ENCODE measurements at places on chromosomes 1 and 21.

DNA sequence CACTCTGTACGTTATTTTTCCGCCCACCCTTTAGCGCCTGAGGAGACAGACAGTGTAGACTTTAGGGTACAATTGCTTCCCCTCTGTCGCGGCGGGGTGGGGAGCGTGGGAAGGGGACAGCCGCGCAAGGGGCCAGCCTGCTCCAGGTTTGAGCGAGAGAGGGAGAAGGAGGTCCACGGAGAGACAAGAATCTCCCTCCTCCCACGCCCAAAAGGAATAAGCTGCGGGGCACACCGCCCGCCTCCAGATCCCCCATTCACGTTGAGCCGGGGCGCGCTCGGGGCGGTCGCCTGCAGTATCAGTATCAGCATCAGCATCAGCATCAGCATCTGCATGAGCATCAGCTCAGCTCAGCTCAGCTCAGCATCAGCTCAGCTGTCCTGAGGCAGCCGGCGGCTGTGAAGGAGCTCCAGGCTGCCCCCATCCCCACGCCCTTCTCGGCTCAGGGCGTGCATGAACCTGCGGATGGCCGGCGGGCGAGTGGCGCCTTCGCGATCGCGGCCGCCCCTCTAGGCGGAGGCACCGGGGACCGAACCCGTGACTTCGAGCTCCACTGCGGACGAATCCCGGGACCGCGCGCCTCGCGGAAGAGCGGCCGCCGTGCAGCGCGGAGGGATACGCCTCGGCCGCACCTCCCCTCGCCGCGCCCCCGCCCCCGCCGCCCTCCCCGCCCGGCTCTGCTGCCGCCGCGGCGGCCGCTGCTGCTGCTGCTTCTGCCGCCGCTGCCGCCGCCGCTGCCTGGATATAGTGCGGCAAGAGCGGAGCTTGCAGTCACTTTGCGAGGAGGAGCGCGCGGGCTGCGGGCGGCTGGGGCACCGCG, at the start of gene NCAM2:
Gene NCAM2, plus strand, starts transcription at position 774 of the 820 bp plus-strand sequence.
- DNase-seq = peak; percentile 36

DNA sequence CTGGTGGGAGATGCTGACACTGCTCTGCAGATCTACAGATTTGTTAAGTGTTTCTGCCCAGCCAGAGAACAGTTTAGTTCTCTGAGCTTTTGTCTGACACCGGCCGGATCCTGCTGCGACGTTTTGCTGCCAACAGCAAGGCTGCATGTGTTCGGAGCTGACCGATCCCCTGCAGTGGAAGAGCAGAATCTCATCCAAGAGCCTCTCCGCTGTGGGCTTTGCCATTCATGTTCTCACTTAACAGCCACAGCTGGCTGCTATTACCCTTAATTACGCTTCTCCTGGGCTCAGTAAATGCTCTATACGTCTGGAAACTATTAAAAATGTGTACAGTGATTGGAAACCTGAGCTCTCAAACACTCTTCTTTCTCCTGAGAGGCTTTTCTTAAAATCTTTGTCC, 105.3 kb downstream of the BCAR3 start:
- DNase-seq = peak; percentile 29

DNA sequence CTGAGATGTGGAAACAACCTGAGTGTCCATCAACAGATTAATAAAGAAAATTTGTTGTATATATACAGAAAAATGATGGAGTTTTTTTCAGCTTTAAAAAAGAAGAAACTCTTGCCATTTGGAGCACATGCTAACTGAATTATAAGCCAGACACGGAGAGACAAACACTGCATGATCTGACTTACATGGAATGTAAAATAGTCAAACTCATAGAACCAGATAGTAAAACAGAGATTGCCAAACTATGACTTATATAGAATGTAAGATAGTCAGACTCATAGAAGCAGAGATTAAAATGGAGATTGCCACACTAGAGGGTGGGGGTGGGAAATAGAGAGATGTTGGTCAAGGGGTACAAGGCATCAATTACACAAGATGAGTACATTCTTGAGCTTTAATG, 1786.6 kb downstream of the PLA2G4A start:
- no peak for DNase-seq

- DNase-seq = no peak
These were observed 463.3 kb upstream of the BRINP3 start for GRCh38 chr1:190940951-190941350.

DNA sequence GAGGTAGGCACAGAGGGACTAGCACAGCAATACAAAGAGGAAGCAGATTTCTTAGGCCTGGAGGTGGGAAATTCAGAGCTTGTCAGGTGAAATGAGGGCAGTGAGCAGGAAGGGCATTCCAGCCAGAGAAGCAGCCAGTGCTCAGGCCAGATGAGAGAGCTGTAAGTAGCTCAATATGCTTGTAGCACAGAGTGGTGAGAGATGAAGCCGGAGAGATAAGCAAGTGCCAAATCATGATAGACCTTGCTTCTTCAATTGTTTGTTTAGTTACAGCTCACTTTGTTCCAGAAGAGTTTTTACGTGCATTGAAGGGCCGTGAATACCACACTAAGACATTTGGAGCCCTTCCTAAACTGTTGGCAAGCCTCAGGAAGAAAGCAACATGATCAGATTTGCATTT, 42.0 kb upstream of the ADAMTS1 start:
- DNase-seq = no peak

DNA sequence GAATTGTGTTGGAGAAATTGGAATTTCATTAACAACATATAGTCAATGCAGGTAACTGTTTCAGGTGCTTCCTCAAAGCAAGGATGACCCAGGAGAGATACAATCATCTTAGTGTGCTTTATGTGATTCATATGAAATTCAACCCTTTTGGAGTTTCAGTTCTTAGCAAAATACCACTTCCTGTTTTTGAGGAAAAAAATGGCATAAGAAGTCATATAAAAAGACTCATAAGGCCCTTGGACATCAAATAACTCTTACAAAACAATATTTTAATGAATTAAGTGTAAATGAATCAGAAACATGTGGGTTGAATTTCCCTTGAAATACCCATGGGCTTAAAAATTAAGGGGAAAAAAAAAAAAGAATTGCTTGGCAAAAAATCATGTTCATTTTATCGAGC, 926.6 kb downstream of the LTN1 start:
- DNase-seq = no peak
